ENCODE measurements at places on chromosomes 2 and 18.
A peak's percentile ranks its signal among the peaks of the same experiment; 100 is the strongest.

- DNase-seq = no peak
Measured at GRCh38 chr2:96863575-96864342, 5.9 kb upstream of the ANKRD39 start.

- DNase-seq = no peak
Measured at GRCh38 chr2:71048096-71048495, 20.4 kb upstream of the NAGK start.

- DNase-seq = no peak
Measured at GRCh38 chr18:29779096-29779495, 1263.4 kb downstream of the DSC3 start.

DNA sequence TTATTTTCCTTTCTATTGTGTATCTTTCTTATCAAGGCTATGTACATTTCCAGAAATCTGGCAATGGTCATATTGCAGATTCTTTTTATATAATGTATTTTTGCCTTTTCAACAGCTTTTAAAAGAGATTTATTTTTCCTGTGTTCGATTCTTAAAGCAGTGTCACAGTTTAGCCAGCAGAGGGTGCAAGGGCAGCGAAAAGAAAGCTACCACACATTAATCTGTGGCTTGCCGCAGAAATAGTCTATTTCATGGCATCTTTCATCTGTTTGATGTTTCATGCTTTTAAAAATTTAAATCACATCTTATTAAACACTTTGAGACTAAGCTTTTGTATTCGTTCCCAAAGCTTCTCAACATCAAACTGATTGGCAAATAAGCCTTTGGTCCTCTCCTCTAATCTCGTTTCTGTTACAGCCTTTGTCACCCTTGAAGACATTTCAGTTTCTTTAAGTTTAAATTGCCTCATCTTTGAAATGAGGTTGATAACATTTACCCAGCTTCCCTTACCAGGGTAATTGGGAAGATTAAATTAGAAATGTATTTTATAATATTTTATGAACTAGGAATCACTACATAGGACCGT lies 73.3 kb downstream of the PIK3C3 start:
- peak; percentile 33 for DNase-seq

- no peak for DNase-seq
Measured at GRCh38 chr2:39743269-39743776, 35.7 kb downstream of the THUMPD2 start.

DNA sequence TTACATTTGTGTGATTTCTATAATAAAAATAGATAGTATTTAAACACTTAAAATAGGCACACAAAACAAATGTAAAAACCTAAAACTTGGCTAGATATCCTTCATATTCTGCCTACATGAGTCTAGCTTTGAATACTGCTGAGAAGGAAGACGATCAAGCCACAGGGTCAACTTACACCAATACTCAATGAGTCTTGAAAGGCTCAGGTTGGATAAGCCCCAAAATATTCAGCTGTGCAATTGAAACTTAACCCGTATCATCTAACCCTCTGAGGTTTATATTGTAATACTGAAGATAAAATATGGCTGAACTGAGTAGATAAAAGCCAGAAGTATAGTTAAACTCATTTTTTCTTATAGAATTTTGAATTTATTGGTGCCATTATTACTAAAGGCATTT lies 313.0 kb upstream of the NRXN1 start:
- DNase-seq = no peak

DNA sequence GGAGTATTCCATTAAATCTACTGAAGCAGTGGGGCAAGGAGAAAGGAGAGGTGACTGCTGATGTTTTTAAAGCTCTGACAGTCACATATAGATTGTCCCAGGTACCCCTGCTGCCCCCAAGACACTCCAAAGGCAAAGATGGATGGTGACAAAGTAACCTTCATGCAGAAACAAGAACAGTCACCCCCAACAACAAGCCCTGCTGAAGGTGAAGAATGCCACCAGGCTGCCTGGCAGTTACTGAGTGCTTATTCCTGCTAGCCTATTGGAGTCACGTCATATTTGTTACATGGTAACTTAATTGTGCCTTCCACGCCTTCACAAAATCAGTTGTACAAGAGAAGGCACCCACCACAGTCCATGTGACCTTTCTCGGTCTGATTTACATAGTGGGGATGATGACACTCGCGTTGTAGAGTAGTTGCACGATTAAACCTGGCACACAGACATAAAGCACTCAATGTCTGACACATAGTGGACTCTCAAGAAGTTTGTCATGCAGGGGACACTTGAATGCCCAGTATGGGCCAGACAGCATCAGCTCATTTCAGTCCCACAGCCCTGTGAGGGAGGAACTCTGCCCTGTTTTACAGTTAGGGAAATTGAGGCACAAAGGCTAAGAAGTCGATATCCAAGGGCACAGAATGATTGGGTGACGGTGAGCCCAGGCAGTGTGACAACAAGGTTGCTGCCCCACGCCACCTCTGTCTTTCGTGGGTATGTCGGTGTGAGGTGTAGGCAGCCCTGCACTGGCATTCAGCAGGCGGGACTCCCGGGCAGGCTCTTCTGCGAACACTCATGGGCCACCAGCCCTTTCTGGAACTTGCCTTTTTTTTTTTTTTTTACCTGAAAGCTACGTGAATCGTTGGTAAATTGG lies 62.7 kb downstream of the ZCCHC2 start:
- DNase-seq = no peak

- DNase-seq = no peak
Measured at GRCh38 chr2:21452263-21452662, 328.5 kb downstream of the TDRD15 start.

GRCh38 chr2:46123013-46123412 lies 174.2 kb upstream of the EPAS1 start:
- no peak for DNase-seq

GRCh38 chr2:234952270-234953115 lies 676 bp downstream of the SH3BP4 start:
- no peak for DNase-seq

- no peak for DNase-seq
Measured at GRCh38 chr2:216132585-216132984, 23.4 kb downstream of the XRCC5 start.

- DNase-seq = no peak
Measured at GRCh38 chr18:75247611-75248421, 37.2 kb downstream of the TSHZ1 start.

GRCh38 chr2:68317971-68318913 lies 1.5 kb downstream of the CNRIP1 start:
- DNase-seq = no peak

GRCh38 chr2:230085201-230085600 lies 16.5 kb upstream of the SLC16A14 start:
- no peak for DNase-seq

- DNase-seq = no peak
Measured at GRCh38 chr2:150137338-150138069, 350.0 kb downstream of the RND3 start.

- DNase-seq = no peak
Measured at GRCh38 chr2:226953206-226953605, 117.4 kb downstream of the RHBDD1 start.
